CD4-positive, alpha-beta memory T cell (primary cell): ENCODE measurements at places on chromosomes 12 and 14. TPM values are rescaled to one million over a fixed set of nuclear protein-coding genes. Genes with fewer than 3 reads are reported as not detected.

Gene TROAP
- polyA plus RNA-seq, result not detected

Gene MRPL42
- 92.8 TPM for polyA plus RNA-seq

Gene TMEM233
- polyA plus RNA-seq, result not detected

Gene PTPRB
- not detected for polyA plus RNA-seq

Gene WNT1
- polyA plus RNA-seq, result 0.55 TPM

Gene HOXC6
- polyA plus RNA-seq, result not detected

Gene NFE2
- polyA plus RNA-seq, result not detected

Gene SLCO1B1
- polyA plus RNA-seq, result not detected

Gene EEF1AKMT3
- polyA plus RNA-seq, result 5.3 TPM

Gene LRRC10
- not detected for polyA plus RNA-seq

Gene RHEBL1
- polyA plus RNA-seq, result 9.2 TPM

Gene PAX9
- not detected for polyA plus RNA-seq

Gene DNAJC22
- polyA plus RNA-seq, result not detected

Gene TGM1
- polyA plus RNA-seq, result 0.12 TPM

Gene CRACR2A
- polyA plus RNA-seq, result 5.6 TPM

- no peak for DNase-seq
Measured at GRCh38 chr12:33253178-33253577, 186.4 kb downstream of the SYT10 start.

- DNase-seq, result no peak
Measured at GRCh38 chr12:15688202-15688736, 100.9 kb downstream of the EPS8 start.

DNA sequence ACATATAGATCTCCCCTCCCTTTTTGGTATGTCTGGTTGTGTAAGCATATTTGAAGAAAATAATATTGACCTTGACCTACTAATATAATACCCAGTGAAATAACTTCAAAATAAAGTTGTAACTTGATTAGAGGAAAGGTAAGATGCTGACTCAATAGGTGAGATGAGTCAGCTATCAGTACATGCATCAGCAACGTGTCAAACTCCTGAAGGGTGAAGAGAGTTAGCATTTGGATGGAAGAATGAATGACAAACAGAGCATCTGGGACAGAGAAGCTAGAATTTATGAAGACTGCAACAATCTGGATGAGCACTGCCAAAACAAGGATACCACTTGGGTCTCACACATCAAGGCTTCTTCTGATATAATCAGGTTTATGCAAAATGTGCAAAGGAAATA lies 74.9 kb downstream of the PPP2R5E start:
- no peak for DNase-seq

- DNase-seq, result no peak
Measured at GRCh38 chr14:95330591-95331370, 11.1 kb upstream of the CLMN start.

GRCh38 chr14:91843437-91843836 lies 23.9 kb downstream of the TC2N start:
- no peak for DNase-seq

GRCh38 chr12:52486166-52487105 lies 6.6 kb downstream of the KRT6A start:
- no peak for DNase-seq

- DNase-seq, result peak; percentile 52
Measured at GRCh38 chr14:96424109-96424989, 32.4 kb downstream of the AK7 start.

- DNase-seq, result no peak
Measured at GRCh38 chr12:106039242-106039641, 99.5 kb downstream of the NUAK1 start.

DNA sequence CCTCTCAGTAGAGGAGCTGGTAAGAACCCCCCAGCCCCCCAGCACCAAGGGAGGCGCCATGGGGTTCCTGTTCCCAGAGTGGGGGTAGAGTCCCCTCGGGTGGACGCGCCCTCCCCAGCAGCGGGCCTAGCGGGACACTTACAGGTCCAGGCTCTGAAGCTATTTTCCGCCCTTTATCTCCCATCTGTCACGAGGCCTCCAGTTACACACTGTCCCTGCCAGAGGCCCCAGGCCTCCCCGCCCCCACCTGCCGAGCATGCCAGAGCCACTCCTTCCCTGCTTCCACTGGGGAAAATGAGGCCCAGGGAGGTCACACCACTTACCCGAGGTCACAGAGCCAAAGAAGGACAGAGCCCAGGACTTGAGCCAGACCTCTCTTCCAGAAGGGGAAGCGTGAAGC lies 3.1 kb downstream of the C14orf180 start:
- DNase-seq, result no peak

DNA sequence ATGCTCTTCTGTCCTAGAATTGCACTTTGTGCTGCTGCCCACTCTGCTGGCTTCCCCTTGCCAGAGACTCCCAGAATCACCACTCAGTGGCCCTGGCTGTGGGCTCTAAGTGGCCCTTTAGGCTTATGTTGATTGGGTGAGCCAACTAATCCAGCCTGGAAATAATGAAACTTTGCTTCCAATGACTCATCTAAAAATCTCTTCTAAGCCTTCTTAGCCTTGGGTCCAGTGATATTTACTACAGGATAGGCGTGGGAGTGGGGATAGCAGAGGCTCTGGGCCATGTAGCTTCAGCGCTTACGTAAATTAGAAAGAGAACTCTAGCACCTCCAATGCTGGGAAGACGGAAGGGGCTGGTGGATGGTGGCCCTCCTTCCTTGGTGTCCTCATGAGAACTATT lies 137.9 kb downstream of the TTC8 start:
- no peak for DNase-seq

- DNase-seq, result no peak
Measured at GRCh38 chr12:123487428-123487827, 29.5 kb downstream of the SNRNP35 start.

DNA sequence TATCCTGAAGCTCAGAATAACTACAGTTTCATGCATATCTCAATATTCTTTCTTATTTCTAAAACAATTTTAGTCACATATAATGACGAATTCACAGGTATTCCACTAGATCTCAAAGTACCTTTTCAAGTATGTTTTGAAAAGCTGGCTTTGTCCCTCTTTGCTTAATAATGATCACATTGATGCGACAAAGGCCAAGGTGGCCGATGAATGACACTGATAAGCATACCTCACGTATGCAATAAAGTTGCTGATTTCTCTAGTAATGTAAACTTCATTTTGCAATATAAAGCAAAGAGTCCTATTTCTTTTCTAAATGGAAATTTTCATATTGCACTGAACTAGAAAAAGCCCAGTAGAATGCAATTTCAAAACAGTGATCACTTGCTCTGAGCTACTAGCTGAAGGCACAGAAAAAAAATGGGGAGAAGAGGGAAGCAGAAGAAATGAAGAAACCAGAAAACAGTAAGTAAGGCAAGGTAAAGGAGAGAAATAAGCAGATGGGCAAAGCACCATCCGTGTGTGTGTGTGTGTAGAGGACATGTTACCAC lies 29.3 kb downstream of the FGD6 start:
- DNase-seq, result no peak

DNA sequence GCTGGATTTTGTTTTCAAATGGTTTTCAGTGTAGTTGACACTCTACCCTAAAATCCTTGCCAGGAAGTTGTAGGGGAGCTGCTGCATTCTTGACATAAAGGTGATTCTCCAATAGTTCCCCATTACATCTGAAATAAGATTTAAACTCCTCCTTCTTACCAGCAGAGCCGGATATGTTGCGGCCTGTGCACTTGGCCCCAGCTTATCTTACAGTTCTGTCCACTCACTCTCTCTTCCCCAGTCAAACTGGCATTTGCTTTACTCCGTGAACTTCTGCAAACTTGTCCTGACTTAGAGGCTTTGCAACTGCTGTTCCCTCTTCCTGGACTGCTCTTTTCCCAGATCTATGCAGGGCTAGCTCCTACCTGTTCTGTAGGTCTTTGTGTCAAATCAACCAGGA lies 929.5 kb downstream of the VRK1 start:
- DNase-seq, result no peak

DNA sequence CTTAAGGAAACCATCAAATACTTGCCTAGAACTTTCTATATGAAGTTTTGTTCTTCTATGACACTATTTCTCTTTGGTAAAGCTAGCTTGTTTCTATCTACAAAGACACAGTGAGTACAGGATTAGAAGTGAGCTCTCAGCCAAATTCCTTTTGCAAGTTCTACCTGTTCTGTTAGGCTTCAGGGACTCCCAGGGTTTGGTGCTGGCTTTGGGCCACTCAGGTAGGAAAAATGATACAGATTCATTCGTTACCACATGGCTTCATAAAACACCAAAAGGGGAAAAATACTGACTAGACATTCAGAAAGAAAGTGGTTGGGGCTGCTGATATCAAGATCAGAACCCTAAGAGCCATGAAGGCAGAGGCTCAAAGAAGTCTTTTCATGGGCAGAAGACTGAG lies 13.8 kb downstream of the ZC2HC1C start:
- DNase-seq, result no peak

DNA sequence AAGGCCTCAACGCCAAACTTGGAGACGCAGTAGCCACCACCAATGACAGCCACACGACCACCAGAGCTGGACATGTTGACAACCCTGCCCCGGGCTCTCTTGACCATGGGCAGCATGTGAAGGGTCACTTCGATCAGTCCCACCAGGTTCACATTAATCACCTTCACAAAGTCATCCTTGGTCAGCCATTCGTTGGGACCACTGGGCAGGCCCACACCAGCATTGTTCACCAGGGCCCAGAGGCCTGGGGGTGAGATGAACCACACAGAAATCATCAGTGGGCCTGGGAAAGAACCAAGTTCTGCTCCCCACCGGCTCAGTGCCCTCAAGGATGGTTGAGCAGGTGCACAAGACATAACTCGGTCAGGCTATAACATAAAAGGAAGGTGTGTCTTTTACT lies 4.0 kb downstream of the SDR9C7 start:
- no peak for DNase-seq

GRCh38 chr14:96400495-96400894 lies 8.6 kb downstream of the AK7 start:
- DNase-seq, result no peak

GRCh38 chr12:49971141-49971540 lies 1.6 kb upstream of the AQP6 start:
- DNase-seq, result no peak

- DNase-seq, result no peak
Measured at GRCh38 chr14:96905825-96906224, 108.6 kb downstream of the VRK1 start.

GRCh38 chr12:66321435-66321834 lies 19.1 kb downstream of the HELB start:
- DNase-seq, result no peak

DNA sequence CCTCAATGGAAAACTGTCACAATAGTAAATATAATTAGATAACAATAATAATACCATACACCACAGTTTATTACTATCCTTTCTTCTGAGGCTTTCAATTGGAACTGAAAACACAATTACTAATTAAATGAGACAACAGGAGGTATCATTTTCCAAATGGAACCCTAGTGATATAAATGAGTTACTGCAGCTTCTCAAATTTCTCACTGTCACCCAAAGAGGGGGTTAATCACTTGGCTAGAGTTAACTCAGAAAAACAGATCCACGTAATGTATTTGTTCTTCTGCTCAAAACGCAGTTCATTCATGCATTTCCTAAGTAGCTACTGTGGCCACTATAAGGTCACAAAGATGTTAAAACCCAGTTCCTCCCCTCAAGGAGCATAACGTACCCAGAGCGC lies 120.9 kb upstream of the FOXN3 start:
- no peak for DNase-seq

- DNase-seq, result no peak
Measured at GRCh38 chr14:61121355-61121787, 140.3 kb downstream of the SLC38A6 start.

GRCh38 chr12:48038085-48038484 lies 33.8 kb upstream of the COL2A1 start:
- no peak for DNase-seq

DNA sequence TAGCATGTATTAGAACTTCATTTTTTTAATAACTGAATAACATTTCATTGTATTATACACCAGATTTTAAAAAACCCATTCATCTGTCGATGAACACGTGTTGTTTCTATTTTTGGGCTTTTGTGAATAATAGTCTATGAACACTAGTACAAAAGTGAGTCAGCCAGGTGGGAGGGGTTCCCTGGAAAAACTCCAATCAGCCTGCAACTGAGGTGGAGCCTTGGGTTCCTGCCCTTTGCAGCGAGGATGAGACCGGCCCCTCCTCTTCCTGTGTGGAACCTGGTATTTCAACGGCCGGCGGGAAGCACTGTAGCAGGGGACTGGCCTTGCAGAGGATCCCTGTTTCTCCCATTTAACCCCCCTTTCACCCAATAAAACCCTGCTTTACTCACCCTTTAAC lies 56.1 kb downstream of the LMNTD1 start:
- no peak for DNase-seq

GRCh38 chr12:58051378-58051777 lies 110.0 kb downstream of the ATP23 start:
- no peak for DNase-seq

- no peak for DNase-seq
Measured at GRCh38 chr12:89319122-89319521, 33.2 kb downstream of the DUSP6 start.

GRCh38 chr12:5588176-5588575 lies 156.3 kb downstream of the NTF3 start:
- no peak for DNase-seq

GRCh38 chr12:14982562-14982961 lies 9.7 kb downstream of the PDE6H start:
- DNase-seq, result no peak

DNA sequence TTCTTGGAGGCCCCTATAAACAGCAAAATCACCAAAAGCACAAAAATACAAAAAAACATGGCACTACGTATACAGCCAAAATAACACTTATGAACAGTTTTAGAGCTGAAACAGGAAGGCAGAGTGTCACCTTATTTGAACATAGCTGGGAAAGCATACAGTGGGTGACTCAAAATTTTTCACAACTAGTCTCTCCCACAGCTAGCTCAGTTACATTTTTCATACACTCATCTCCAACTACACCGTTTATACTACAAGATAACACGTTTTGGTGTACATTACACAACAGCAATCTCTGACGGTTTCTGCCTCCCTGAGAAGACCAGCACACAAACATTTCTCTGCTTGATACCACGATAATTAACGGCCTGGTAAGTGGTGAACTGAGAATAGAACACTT lies 2.9 kb downstream of the RAD52 start:
- DNase-seq, result no peak

GRCh38 chr12:54442099-54442498 lies 23.0 kb upstream of the ITGA5 start:
- no peak for DNase-seq

DNA sequence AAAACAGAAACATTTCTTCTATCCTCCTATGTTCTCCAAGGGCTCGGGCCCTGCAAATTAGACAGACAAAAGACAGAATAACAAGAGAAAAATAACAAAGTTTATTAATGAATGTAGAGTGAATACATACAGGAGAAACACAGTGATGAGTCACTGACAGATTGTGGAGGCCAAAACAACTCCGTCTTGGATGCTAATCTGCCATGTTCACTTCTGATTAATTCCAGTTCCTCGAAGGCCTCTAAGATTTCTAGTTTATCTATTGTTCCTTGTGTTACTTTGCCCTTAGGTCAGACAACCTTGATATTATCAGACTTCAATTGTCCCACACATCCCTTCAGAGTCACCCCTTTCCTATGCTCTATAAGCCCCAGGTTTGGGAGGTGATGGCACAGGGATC lies 26.8 kb upstream of the NEDD1 start:
- no peak for DNase-seq

GRCh38 chr12:7934091-7934888 lies 1.7 kb downstream of the SLC2A3 start:
- peak; percentile 33 for DNase-seq

- DNase-seq, result no peak
Measured at GRCh38 chr12:1738446-1738845, 47.6 kb downstream of the ADIPOR2 start.

- no peak for DNase-seq
Measured at GRCh38 chr14:99675382-99675835, 8.7 kb upstream of the CYP46A1 start.
